Posterior vena cava (tissue), 2 donors: ENCODE measurements at places on chromosomes 2 and 18. TPM values are rescaled to one million over a fixed set of nuclear protein-coding genes. Genes with fewer than 3 reads are reported as not detected.

DNA sequence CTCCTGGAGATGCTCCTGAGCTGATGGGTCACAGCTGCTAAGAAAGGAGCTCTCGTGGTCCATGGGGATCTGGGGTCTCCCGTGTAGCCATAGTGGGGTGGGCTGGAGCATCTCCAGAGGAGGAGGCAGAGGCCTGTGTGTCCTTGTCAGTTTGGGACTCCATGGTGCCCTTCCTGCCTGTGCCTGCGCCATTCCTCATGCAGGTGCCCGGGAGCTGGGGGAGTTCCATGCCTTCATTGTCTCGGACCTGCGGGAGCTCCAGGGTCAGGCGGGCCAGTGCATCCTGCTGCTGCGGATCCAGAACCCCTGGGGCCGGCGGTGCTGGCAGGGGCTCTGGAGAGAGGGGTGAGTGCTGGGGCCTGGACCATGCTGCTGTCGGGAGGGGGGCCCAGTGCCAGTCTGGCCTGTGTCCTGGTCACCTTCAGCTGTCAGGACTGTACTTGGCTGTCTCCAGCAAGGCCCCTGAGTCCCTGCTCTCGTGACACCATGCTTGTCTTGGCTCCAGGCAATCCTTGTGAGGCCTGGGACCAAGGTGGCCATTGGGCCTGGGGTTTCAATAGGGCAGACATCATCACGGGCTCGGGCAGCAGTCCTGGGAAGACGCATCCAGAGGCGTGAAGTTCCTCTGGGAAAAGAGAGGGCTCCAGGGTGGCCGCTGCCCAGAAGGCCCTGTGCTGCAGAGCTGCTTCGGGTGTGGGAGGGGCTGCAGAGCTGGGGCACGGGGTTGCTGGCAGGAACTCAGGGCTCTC lies 7.3 kb downstream of the CAPN10 start:
- peak; percentile 75 for DNase-seq

DNA sequence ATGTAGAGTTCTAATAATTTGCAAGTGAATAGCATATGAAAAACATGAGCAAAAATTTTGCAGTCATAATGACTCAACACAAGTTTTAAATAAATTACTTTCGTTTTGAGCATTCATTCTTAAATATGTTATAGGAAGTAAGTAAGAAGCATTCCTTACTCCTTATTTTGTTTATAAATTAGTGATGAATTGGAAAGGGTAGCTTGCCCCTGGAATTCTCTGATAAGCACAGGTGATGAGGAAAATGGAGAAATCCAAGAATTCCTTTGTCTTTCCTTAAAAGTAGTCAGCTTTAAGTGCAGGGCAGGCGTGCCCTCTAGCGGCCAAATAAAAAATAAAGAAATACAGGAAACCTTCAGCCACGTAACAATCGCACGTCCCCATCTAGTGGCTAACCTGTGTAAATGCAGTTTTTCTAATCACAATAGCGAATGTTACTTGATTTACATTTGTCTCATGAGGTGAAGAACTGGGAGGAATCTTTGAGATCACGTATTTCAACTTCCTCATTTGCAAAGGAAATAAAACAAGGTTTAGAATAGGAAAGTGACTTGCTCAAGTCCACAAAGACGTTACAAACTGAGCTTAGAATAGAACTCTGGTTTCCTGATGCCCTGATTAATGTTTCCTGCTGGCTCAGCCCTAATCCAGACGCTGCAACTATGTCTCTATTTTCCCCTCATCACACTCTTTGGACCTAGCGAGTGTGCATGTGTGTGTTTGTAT lies 47.2 kb upstream of the ZNG1B start:
- DNase-seq: no peak

GRCh38 chr2:121287146-121287798 lies 2.3 kb upstream of the TFCP2L1 start:
- no peak for DNase-seq

DNA sequence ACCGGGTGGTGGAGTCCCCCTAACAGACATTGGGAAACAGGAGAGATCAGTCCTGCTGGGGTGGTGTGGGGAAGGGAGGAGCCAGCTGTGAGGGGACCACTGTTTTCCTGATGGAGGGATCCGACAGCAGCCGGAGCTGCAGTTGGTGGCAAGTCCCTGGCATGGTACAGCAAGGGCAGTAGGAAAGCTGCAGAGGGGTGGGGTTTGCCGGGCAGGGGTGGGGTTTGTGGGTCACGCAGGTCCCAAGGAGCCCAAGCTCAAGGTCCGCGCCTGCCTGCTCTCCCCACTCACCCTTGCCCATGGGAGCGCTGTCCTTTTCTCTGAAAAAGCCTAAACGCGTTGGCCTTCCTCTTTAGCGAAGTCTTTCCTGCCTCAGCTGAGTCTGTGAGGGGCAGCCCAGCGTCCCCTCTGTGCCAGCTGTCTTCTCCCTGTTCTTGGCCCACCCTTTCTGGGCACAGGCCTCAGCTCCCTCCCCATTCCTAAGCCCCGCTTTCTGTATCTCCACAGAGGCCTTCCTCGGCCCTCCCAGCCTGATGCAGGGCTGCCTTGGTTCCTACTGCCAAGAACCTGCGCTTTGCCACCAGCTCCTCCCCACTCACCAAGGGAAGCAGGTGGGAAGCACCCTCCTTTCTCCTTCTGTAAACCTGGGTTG lies 29.3 kb upstream of the INHBB start:
- DNase-seq: peak; percentile 72

GRCh38 chr2:68039317-68039716 lies 23.5 kb downstream of the C1D start:
- no peak for DNase-seq

DNA sequence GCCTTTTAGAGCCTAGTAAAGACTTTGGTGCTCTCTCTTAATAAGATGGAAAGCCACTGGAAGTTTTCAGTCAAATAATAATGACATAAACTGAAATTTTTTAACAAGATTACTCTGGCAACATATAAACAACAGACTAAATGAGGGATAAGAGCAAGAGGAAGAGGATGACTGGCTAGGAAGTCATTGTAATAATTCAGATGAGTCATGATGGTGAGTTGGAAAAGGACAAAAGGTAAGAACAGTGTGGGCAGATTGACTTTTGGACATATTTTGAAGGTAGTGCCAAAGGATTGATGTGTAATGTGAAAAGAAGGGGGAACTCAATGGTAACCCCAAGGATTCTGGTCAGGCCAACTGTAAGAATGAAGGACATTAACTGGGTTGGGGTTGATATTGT lies 310.3 kb downstream of the NOL4 start:
- no peak for DNase-seq

- peak; percentile 93 for DNase-seq
These were observed 109.6 kb downstream of the SH3RF3 start for GRCh38 chr2:109238580-109238979.

- no peak for DNase-seq
These were observed 4.8 kb upstream of the CDC42EP3 start for GRCh38 chr2:37676274-37676673.

DNA sequence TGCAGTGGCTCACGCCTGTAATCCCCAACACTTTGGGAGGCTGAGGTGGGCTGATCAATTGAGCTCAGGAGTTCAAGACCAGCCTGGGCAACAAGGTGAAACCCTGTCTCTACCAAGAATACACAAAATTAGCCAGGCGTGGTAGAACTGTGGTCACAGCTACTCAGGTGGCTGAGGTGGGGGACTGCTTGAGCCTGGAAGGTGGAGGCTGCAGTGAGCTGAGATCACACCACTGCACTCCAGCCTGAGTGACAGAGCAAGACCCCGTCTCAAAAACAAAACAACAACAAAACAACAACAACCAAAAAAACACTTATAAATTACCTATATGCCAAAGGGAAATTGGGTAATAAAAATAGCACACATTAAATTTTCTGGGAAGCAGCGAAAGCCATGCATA lies 141.6 kb downstream of the HDAC4 start:
- peak; percentile 46 for DNase-seq

GRCh38 chr2:229111744-229112143 lies 159.3 kb downstream of the PID1 start:
- DNase-seq: no peak

- peak; percentile 88 for DNase-seq
These were observed 9.4 kb upstream of the COLEC11 start for GRCh38 chr2:3585261-3586109.

GRCh38 chr2:160907738-160908137 lies 252.5 kb upstream of the TANK start:
- DNase-seq: no peak

- no peak for DNase-seq
These were observed 81.7 kb upstream of the CTAGE1 start for GRCh38 chr18:22499421-22499820.

DNA sequence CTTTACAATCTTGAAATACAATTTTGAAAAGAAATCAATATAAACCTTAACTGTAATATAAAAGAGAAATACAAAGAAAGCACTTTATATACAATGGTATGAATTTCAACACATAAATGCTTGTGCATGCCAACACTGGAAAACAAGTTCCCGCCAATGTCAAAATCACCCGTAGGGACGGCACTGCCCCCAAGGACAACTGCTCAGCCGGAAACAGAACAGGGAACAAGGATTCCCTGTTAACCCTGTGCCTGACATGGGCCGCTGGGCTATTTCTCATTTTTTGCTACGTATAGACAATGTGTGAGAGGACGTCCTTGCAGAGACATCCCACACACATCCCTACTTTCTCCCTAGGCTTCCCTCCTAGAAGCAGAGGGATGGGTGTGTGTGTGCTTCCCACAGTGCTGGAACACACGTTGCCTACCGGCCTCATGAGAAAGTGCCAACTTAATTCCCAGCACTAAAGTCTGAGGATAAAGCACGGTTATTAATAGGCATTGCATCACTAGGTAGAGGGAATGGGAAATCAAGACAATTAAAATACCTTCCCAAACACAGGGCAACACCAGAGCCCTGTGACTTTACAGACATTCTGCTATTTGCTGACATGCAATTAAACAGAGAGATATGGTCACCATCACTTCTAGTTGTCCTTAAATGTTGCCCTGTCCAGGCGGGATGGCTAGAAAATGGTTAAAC lies 14.4 kb downstream of the AFG3L2 start:
- no peak for DNase-seq

- DNase-seq: no peak
These were observed 43.1 kb downstream of the CPO start for GRCh38 chr2:206982360-206982955.

DNA sequence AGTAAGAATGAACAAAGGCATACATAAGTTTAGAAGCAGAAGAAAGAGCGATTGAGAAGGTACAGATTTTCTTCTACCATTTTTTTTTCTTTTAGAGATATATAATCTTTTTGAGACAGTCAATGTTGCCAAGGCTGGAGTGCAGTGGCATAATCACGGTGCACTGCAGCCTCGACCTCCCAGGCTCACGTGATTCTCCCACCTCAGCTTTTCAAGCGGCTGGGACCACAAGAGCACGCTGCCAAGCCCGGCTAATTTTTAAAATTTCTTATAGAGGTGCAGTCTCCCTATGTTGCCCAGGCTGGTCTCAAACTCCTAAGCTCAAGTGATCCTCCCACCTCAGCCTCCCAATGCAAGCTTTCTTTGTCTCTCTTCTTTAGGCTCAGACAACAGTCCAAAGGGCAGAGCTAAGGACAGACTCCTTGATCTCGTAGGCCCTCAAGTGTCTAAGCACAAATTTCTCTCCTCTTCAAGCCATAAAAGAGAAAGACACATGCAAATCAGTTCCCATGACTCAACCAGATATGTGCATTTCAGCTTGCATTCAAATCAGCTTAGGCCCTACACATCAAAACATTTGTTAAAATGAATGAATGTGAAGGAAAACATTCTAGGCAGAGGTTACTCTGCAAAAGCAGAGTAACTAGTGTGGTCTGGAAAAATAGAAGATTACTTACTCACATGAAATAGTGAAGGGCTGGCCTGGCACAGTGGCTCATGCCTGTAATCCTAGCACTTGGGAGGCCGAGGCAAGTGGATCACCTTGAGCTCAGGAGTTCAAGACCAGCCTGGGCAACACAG lies 18.0 kb downstream of the ITSN2 start:
- no peak for DNase-seq

- no peak for DNase-seq
These were observed 10.5 kb upstream of the IKZF2 start for GRCh38 chr2:213161759-213162515.

- DNase-seq: peak; percentile 40
These were observed 5.8 kb downstream of the TWIST2 start for GRCh38 chr2:238853721-238854120.

DNA sequence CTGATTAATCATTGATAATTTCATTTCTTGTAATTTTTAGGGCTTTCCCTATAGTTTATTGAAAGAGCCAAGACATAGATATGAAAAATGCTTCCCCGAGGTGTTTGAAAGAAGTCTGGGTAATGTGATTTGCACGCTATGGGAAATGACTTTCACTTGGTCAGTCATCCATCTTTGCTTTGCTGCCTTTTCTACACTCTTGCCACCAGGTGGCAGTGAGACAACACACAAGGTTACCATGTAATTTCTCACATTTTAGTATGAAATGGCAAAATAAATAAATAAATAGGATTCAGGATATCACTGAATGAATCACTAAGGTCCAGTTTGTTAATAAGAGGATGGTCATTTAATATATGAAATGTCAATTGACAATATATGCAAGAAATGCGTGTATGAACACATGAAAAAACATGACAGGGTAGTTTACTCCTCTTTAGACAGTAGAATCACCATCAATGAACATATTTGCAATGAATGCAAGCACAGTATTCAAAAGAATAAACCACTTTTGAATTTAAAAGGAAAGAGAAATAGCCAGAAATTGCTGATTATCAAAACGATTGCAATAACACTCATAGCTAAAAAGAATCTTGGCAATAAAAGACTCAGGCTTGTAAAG lies 52.2 kb upstream of the KCNH7 start:
- DNase-seq: no peak

DNA sequence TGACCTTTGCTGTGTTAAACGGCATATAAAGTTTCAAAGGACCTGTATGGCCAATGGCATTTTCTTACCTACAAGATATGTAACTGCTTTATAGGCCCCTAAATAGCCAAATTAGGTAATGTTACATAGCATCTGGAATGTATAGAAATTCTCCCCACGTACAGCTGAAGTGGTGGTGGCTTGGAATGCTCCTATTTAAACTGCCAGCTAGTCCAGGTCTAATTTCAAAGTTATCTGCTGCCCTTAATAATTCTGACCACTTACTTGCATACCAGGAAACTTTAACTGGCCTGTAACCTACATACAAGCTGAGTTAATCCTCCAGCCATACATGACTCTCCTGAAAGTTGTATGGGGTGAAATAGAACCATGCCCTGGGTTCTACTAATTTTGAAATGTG lies 1.3 kb downstream of the KIAA2012 start:
- DNase-seq: no peak

The RBKS gene
- 1.5 TPM for total RNA-seq

The GCG gene
- total RNA-seq: not detected

The HTR2B gene
- total RNA-seq: 4.9 TPM

The FAM161A gene
- 1.8 TPM for total RNA-seq

The SPP2 gene
- total RNA-seq: not detected
